Aorta (tissue), 5 donors: ENCODE measurements at places on chromosomes 12 and 14. TPM values are rescaled to one million over a fixed set of nuclear protein-coding genes. Genes with fewer than 3 reads are reported as not detected.

- no peak for DNase-seq
- H3K27ac ChIP-seq: no peak overlapping the region
- H3K4me3 ChIP-seq: no peak overlapping the region
- no peaks in the 10 kb centered on the region for H3K36me3 ChIP-seq
These were observed 57.3 kb downstream of the FLRT2 start for GRCh38 chr14:85587151-85587711.

GRCh38 chr14:86940106-86940505 is 1052.9 kb downstream of the GALC start:
- no peak for DNase-seq
- no peaks in the 10 kb centered on the region for H3K27me3 ChIP-seq
- H3K36me3 ChIP-seq: no peaks in the 10 kb centered on the region
- H3K4me1 ChIP-seq: no peaks in the 10 kb centered on the region
- H3K27ac ChIP-seq: no peak overlapping the region
- H3K4me3 ChIP-seq: no peak overlapping the region

DNA sequence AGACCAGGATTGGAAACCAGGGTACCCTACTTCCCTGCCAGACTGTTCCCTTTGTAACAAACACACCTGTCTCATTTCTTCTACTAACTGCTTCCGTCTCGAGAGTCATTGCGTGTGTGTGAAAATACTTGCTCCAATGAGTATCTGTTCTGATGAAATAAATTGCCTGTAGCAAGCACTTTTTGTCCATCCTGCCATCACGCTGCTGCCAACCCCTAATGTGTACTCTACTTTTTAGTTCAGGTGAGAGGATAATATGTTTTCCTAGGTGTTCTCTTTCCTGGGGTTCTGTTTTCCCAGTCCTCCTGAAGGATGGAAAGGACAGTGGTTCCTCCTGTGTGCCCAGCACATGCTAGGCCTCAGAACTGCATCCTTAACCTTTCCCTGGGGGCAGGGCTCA is 1.0 kb downstream of the TUNAR start:
- H3K36me3 ChIP-seq: no peaks in the 10 kb centered on the region
- no peak overlapping the region for H3K27ac ChIP-seq
- no peak overlapping the region for H3K4me3 ChIP-seq
- no peaks in the 10 kb centered on the region for H3K27me3 ChIP-seq
- no peak for DNase-seq

DNA sequence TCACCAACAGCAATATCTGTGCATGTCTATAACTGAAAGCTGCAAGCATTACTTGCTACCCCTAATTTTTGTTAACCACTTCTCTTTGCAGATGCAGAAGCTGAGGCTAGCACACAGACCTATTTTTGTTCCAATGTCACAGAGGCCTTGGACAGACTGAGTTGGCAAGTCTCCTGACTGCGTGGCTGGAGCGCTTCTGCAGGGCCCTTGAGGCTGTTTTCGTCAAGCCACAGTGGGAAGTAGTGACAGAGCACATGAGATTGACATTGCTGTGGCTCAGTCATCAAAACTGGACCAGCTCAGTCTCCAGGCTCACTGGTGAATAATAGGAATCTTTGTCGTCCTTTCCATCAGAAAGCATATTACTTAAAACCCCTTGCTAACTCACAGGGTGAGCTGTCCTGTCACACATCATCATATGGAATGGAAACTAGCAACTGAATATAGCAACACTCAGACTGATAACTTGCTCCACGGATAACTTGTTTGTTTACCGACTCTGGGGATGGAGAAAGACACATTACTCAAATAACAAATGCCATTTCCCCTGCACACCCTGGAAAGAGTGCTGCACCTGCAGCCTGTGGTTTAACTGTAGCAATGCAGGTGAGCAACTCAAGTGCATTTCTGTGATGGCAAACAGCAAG is 43.6 kb upstream of the DDX11 start:
- DNase-seq: no peak
- H3K27ac ChIP-seq: no peak overlapping the region
- no peaks in the 10 kb centered on the region for H3K4me1 ChIP-seq
- H3K27me3 ChIP-seq: no peaks in the 10 kb centered on the region
- no peak overlapping the region for H3K4me3 ChIP-seq
- H3K36me3 ChIP-seq: no peaks in the 10 kb centered on the region

DNA sequence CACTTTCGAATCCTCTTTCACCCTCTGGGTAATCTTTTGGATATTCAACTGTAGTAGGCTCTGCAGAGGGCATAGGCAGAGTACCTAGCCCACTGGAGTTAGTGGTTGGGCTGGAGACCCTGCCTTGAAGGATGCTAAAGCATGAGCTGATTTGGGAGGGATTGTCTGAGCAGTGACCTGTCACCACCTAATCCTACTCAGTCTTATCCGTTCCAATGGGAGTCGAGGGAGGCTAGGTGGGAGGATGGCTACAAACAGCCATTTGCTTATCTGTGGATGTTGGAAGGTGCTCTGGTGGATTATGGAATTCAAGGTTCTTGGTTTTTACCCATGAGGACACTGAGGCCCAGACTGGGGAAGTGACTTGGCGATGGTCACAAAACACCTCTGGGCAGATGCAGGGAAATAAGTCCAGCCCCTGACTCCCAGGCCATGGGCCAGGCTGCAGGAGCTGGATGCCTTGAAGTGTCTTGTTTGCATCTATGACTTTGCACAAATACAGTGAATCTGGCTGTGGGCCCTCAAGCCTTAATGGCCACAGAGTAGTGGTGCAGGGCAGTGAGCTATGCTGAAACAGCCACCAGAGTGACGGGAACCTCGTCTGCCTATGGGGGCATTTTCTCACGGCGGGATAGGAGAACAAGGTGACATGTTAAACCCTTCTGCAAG is 3.7 kb downstream of the KMT5A start:
- no peak overlapping the region for H3K4me3 ChIP-seq
- H3K36me3 ChIP-seq: peaks cover 3% of the 10 kb centered on the region
- no peaks in the 10 kb centered on the region for H3K4me1 ChIP-seq
- no peak for DNase-seq
- peak overlapping the region; percentile 29 for H3K27ac ChIP-seq

DNA sequence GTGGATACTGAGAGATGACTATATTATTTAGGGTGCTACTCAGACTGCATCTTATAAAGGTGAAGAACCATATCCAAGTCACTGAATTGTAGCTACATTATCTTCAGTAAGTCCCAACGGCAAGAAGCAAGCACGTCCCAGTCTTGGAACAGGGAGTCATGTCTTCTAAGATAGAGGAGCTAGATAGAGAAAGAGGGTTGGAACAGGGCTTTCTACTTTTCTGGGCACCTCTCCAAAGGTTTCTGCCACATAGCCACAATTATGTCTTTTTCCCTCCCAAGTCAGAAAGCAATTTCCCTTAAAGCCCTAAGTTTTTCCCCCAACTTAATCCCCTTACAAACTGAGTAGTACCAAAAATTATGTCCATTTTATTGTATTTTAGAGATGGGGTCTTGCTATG is 22.4 kb downstream of the MAPK1IP1L start:
- H3K27ac ChIP-seq: no peak overlapping the region
- no peak for DNase-seq
- H3K4me1 ChIP-seq: peaks cover 5% of the 10 kb centered on the region
- no peaks in the 10 kb centered on the region for H3K36me3 ChIP-seq
- no peak overlapping the region for H3K4me3 ChIP-seq

GRCh38 chr12:45577844-45578399 is 151.6 kb upstream of the ARID2 start:
- DNase-seq: no peak
- no peak overlapping the region for H3K4me3 ChIP-seq
- no peaks in the 10 kb centered on the region for H3K27me3 ChIP-seq
- H3K36me3 ChIP-seq: no peaks in the 10 kb centered on the region

GRCh38 chr14:73700325-73700724 is 13.9 kb downstream of the PNMA1 start:
- H3K4me3 ChIP-seq: no peak overlapping the region
- H3K36me3 ChIP-seq: no peaks in the 10 kb centered on the region
- no peaks in the 10 kb centered on the region for H3K4me1 ChIP-seq
- DNase-seq: no peak
- no peaks in the 10 kb centered on the region for H3K27me3 ChIP-seq

GRCh38 chr12:94012071-94012470 is 136.3 kb upstream of the PLXNC1 start:
- no peak for DNase-seq
- H3K36me3 ChIP-seq: no peaks in the 10 kb centered on the region
- H3K27ac ChIP-seq: no peak overlapping the region
- H3K27me3 ChIP-seq: no peaks in the 10 kb centered on the region
- H3K4me1 ChIP-seq: no peaks in the 10 kb centered on the region
- no peak overlapping the region for H3K4me3 ChIP-seq

GRCh38 chr14:89498878-89499277 is 81.8 kb upstream of the FOXN3 start:
- H3K4me1 ChIP-seq: no peaks in the 10 kb centered on the region
- H3K4me3 ChIP-seq: no peak overlapping the region
- H3K27me3 ChIP-seq: no peaks in the 10 kb centered on the region
- DNase-seq: no peak
- no peak overlapping the region for H3K27ac ChIP-seq
- H3K36me3 ChIP-seq: no peaks in the 10 kb centered on the region

DNA sequence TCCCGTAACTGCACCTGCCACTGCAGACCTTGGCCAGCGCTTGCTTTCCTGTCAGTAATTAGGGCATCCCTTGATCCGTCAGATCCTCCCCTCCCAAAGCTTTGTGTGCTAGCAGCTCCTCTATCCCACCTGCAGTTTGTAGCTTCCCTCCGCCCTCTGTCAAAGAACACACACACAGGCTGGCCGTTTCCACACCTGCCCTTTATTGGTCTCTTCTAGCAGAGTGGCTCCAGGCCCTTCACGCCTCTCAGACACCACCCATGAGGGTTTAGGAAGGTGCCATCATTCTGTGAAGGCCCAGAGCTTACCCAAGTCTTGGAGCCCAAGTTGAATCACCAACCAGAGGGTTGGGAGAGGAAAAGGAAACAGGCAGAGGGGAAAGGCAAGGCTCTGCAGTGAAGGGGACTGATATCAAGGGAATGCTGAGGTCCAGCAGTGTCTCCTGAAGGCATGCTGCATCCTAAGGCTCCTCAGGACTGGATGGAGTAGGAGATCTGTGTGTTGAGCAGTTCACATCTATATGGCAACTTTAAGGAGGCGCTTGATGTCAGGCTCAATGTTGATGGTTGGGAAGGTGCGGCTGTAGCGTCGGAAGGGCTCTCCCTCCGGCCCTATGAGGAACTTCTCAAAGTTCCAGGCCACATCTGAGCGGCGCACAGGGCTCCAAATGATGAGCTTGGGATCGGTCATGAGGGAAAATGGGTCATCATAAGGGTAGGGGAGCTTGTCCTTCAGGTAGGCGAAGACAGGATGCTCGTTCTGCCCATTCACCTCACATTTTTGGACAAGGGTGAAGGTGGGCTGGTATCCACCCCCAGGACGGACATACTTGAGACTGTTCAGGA is 3.4 kb downstream of the GPX2 start:
- H3K4me1 ChIP-seq: peaks cover 3% of the 10 kb centered on the region
- H3K36me3 ChIP-seq: no peaks in the 10 kb centered on the region
- no peak overlapping the region for H3K27ac ChIP-seq
- H3K4me3 ChIP-seq: no peak overlapping the region
- no peak for DNase-seq

DNA sequence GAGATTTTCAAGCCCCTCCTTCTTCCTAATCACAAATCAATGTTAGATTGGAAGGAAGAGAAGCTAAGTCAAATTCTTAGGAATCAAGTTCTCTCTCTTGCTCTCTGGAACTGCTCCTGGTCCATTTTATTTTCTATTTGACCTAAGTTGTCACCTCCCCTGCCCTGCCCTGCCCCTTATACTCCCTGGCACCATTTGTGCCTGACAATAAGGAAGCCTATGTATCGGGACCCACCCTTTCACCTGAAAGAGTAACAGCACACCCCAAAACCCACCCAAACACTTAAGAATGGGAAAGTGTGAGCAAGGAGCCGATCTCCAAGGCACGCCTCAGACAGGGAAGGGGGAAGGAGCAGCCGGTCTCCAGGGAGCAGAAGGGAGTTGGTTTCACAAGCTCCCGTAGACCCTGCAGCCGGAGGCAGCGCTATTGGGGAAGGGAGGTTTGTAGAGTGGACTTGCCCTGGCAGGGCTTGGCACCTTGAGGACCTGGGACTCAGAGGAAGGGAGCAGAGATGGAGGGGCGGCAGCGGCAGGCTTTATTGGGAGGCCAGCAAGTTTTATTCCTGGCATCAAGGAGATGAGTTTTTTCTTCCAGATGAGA is 1.6 kb downstream of the LRRC74A start:
- peak overlapping the region; percentile 53 for H3K4me3 ChIP-seq
- H3K4me1 ChIP-seq: no peaks in the 10 kb centered on the region
- no peaks in the 10 kb centered on the region for H3K36me3 ChIP-seq
- no peaks in the 10 kb centered on the region for H3K27me3 ChIP-seq

- no peak overlapping the region for H3K4me3 ChIP-seq
- peaks cover 2% of the 10 kb centered on the region for H3K27me3 ChIP-seq
- DNase-seq: no peak
- no peaks in the 10 kb centered on the region for H3K36me3 ChIP-seq
These were observed 83.4 kb downstream of the GTF2A1 start for GRCh38 chr14:81137316-81137715.

- no peaks in the 10 kb centered on the region for H3K36me3 ChIP-seq
- no peaks in the 10 kb centered on the region for H3K27me3 ChIP-seq
These were observed 312.1 kb downstream of the ITPR2 start for GRCh38 chr12:26520869-26521268.

GRCh38 chr12:23655112-23655511 is 294.4 kb downstream of the SOX5 start:
- no peak for DNase-seq
- no peak overlapping the region for H3K27ac ChIP-seq
- H3K36me3 ChIP-seq: no peaks in the 10 kb centered on the region
- H3K4me3 ChIP-seq: no peak overlapping the region
- no peaks in the 10 kb centered on the region for H3K4me1 ChIP-seq

- H3K27ac ChIP-seq: no peak overlapping the region
- no peaks in the 10 kb centered on the region for H3K4me1 ChIP-seq
- no peaks in the 10 kb centered on the region for H3K36me3 ChIP-seq
- no peak overlapping the region for H3K4me3 ChIP-seq
- no peaks in the 10 kb centered on the region for H3K27me3 ChIP-seq
These were observed 5.1 kb downstream of the TBK1 start for GRCh38 chr12:64457032-64457431.

GRCh38 chr12:2003676-2004112 is 563 bp downstream of the DCP1B start:
- H3K4me3 ChIP-seq: peak overlapping the region; percentile 80
- no peaks in the 10 kb centered on the region for H3K27me3 ChIP-seq
- peaks cover 5% of the 10 kb centered on the region for H3K4me1 ChIP-seq
- H3K27ac ChIP-seq: peak overlapping the region; percentile 24

GRCh38 chr12:126607157-126607556 is 1541.9 kb downstream of the AACS start:
- no peaks in the 10 kb centered on the region for H3K36me3 ChIP-seq
- no peaks in the 10 kb centered on the region for H3K27me3 ChIP-seq
- H3K4me3 ChIP-seq: no peak overlapping the region
- H3K27ac ChIP-seq: no peak overlapping the region
- H3K4me1 ChIP-seq: no peaks in the 10 kb centered on the region
- no peak for DNase-seq

- H3K27ac ChIP-seq: no peak overlapping the region
- no peaks in the 10 kb centered on the region for H3K27me3 ChIP-seq
- H3K36me3 ChIP-seq: peaks cover 8% of the 10 kb centered on the region
These were observed 21.7 kb downstream of the GNS start for GRCh38 chr12:64737539-64737938.

The KRT82 gene
- total RNA-seq: not detected

The KLRK1 gene
- total RNA-seq: 1.9 TPM

The DGLUCY gene
- total RNA-seq: 23.5 TPM

The GPR33 gene
- total RNA-seq: not detected

The FBLN5 gene
- total RNA-seq: 407 TPM

The FAM90A1 gene
- total RNA-seq: 0.27 TPM

The CELA1 gene
- total RNA-seq: not detected
